ENCODE measurements at places on chromosomes 4 and X.

DNA sequence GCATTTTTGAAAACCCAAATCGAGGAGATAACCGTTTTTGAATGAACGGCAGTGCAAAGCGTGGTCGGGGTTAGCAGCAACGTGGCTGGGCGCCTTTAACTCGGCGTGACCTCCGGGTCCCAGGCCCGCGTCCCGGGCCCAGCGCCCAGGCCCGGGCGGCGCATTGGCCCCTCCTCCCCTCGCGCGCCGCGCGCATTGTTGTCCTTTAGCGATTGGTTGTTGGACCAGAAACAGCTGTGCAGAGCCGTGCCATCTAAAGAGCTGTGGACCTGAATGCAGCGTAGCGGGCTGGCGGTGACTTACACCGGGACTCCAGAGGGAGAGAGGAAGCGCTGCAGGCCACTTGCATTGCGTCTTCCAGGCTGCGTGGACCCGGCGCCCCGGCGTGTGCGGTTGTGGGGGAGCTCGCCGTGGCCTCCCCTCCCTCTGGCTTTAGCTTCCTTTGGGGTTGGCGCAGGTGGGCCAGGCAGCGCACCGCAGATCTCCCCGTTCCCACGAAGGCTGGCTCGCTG, at the start of gene STOX2:
TSS of gene STOX2 (plus strand) at position 227 of the 512 bp plus-strand sequence. CDS start 1,484 bp downstream, outside the sequence.
- peak; percentile 39 for DNase-seq

GRCh38 chrX:123818243-123818642, 41.6 kb upstream of the XIAP start:
- DNase-seq, result no peak

DNA sequence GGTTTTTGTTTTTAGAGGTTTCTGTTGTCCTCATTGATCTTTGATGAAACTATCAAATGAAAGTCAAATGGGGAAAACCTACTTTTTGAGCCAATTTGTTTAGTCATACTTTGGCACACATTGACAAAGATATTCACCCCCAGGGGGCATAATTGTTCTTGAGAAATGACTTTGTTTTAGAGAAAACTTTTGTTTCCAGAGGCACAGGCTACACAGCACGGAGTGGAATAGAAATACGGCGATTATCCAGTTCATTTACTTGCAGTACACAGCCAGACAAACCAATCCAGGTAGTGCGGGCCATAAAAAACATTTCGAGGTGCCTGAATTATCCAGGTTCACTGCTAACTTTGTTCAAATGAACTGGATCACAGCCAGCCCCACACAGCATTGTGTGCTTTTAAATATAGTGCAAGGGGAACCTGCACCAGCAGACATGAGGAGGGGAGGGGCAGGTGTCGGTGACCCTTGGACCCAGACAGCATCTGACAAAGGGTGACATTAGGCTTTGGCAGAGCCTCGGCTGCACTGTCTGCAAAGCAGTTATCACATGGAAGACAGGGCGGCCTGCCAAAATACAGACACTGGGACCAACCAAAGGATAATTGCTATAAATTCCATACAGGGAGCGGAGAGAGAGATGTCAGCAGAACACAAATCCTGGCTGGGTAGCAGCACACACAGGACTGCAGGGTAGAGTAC, 179.6 kb upstream of the NOCT start:
- DNase-seq, result no peak

DNA sequence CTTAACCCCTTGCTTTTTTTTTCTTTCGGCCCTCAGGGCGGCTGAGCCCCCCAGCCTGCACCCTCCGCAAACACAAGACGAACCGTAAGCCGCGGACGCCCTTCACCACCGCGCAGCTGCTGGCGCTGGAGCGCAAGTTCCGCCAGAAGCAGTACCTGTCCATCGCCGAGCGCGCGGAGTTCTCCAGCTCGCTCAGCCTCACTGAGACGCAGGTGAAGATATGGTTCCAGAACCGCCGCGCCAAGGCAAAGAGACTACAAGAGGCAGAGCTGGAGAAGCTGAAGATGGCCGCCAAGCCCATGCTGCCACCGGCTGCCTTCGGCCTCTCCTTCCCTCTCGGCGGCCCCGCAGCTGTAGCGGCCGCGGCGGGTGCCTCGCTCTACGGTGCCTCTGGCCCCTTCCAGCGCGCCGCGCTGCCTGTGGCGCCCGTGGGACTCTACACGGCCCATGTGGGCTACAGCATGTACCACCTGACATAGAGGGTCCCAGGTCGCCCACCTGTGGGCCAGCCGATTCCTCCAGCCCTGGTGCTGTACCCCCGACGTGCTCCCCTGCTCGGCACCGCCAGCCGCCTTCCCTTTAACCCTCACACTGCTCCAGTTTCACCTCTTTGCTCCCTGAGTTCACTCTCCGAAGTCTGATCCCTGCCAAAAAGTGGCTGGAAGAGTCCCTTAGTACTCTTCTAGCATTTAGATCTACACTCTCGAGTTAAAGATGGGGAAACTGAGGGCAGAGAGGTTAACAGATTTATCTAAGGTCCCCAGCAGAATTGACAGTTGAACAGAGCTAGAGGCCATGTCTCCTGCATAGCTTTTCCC, 3.4 kb downstream of the MSX1 start:
- DNase-seq, result no peak

DNA sequence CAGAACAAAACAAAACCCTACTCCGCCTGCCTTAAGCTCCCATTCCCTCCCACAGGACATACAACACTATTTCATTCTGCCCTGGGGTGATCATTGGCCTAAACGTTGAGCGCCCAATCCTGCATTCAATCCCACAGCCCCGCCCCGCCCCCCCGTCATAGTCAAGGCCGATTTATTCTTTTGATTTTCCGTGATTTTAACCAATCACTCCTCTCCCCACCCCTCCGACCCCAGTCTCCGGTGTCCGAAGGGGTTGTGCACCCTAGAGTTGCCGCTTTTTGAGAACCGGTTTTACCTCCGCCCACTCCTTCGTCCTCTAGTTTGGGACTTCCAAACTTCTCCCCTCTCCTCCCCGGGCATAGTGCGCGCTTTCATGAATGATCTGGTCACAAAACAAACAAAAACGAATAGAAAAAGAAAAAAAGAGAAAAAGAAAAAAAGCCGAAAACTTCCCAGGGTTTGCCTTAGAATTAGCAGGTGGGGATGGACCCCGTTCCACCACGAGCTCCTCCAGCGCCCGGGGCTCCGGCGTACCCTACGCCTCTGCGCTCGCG, 446 bp upstream of the UBE2A start:
- no peak for DNase-seq

GRCh38 chrX:124534536-124534935, 188.2 kb downstream of the SH2D1A start:
- DNase-seq, result no peak

- no peak for DNase-seq
Observed at GRCh38 chr4:177023951-177024350, 231.2 kb upstream of the VEGFC start.

DNA sequence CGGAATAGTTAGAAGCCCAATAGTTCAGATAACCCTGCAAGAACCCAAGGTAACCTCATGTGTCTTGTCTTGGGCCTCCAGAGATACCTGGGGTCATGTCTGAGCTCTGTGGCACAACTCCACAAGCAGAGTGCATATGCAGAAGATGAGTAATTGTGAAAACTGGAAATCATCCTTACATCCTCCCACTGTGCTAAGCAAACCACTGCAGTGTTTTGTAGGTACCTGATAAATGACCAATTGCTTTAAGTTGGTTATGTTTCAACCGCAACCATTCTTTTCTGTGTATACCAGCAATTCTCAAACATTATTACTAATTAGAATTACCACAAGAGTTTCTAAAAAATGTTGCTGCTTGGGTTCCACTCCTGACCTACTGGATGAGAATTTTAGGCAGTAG, 73.2 kb downstream of the CBLL2 start:
- DNase-seq, result no peak

DNA sequence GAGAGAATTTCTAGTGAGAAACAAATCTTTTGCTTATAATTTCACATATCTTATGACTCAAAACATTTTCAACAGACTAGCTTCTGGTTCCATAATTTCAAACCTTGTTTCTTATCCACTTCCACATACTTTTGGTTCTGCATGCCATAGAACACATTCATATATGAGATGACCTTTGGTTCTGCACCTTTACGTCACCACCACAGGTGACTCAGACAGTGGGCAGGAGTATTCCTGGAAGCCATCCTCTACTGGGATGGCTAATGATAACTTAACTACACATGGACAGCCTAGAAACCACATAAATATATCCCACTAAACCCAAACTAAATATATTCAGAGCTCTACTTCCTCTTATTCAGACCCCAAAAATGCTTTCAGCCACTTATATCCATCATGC, 133.3 kb downstream of the DCK start:
- DNase-seq, result no peak

- DNase-seq, result no peak
Observed at GRCh38 chr4:74203467-74203866, 45.5 kb downstream of the MTHFD2L start.

DNA sequence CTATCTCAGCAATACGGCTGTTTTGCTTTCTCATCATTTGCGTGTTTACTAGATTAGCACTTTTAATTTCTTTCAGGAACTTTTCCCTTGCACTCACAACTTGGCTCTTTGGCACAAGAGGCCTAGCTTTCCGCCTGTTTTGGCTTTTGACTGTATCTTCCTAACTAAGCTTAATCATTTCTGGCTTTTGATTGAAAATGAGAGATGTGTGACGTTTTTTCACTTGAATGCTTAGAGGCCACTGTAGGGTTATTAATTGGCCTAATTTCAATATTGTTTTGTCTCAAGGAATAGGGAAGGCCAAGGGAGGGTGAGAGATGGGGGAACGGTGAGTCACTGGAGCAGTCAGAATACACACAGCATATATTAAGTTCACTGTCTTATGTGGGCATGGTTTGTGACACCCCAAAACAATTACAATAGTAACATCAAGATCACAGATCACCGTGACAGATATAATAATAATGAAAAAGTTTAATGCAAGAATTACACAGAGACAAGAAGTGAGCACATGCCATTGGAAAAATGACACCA, 27.3 kb downstream of the MND1 start:
- DNase-seq, result no peak

DNA sequence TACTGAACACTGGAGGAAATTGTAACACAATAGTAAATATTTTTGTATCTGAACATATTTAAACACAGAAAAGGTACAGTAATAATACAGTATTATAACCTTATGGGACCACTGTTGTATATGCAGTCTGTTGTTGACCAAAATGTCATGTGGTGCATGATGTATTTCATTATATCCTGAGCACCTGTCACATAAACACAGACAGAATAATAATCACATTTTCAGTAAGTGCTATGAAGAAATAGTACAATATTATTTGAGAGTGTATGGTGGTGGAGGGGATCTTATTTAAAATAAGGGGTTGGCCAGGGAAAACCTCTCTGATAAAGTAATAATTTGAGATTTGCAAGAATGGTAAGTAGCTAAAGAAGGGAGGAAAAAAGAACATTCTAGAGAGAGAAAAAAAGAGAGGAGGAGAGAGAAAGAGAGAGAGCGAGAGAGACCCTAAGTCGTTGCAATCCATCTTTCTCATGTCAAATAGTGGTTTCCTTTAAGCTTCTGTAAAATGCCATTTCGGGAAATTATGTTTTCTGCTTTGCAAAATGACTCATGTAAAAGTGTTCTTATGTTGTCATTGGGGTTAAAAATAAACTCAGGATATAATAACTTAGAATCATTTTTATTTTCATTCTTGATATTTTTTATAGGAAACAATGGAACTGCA, 19.3 kb upstream of the CLNK start:
- no peak for DNase-seq

GRCh38 chr4:11912886-11913285, 484.2 kb upstream of the HS3ST1 start:
- DNase-seq, result no peak

DNA sequence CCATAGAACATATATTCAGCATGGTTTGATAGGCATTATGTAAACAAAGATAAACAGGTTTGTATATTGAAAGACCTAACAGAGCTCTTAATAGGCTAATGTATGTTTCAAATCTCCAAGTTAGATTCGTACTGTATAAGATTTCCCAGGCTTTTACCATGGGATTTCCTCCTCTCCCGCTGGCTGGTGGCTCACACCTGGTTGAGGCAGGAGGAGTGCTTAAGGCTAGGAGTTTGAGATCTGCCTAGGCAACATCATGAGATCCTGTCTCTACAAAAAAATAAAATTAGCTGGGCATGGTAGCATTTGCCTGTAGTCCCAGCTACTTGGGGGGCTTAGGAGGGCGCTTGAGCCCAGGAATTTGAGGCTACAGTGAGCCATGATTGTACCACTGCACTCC, 5.4 kb downstream of the CPE start:
- no peak for DNase-seq

Measured in cerebellar nuclear complex (tissue), 1 donor.